ENCODE measurements at places on chromosomes 1 and 21.

- DNase-seq, result no peak
Measured at GRCh38 chr21:43910460-43910859, 45.4 kb downstream of the AGPAT3 start.

GRCh38 chr1:198258491-198258890 is 101.7 kb downstream of the NEK7 start:
- DNase-seq, result no peak

- DNase-seq, result no peak
Measured at GRCh38 chr21:35338281-35338680, 289.2 kb upstream of the RUNX1 start.

DNA sequence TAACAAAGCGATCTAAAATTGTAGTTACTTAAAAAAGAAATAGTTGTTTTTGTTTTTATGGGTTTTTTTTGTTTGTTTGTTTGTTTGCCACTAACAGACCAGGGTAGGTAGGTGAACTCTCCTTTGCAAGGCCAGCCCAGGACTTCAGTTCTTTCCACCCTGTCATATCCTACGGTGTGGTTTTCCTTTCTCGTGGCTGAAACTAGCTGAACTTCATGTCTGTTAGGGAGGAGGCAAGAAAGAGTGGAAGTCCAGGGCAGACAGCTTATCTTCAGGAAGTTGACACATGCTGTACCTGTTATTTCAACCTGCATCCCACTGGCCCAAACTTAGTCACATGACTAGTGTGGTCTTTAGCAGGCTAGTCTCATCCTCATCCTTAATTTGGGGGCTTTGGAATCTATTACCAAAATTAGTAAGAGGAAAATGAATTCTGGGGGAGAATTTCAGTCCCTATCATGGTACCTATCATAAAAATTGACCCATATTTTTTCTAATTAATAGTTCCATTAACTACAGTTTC is 62.9 kb upstream of the LRRC7 start:
- DNase-seq, result no peak

DNA sequence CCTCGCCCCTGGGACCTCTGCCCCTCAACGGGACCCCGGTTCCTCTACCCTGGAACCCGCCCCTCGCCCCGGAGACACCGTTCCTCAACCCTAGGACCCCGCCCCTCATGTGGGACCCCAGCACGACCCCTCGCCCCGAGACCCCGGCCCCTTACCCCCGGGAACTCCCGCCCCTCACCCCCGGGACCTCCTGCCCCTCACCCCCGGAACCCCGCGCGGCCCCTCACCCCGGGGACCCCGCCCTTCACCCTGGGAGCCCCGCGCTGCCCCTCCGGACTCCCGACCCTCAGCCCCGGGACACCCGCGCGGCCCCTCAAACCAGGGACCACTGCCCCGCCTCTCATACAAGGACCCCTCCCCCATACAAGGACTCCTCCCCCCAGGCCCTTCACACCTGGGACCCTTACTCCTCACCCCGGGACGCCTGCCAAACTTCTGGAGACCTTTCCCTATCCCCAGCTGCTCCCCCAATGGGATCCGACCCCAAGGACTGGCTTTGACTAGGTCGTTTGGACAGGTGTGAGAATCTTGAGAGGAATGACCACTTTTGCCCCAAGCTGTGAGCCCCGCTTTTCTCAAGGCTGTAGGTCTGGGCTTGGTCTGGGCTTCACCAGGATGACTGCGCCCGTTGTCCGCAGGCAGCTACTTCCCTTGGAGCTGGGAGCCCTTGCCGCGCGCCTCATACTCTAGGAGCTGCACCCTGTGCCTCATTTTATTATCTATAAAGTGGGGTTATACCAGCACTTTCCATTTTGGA is 843 bp downstream of the DIP2A start:
- no peak for DNase-seq

DNA sequence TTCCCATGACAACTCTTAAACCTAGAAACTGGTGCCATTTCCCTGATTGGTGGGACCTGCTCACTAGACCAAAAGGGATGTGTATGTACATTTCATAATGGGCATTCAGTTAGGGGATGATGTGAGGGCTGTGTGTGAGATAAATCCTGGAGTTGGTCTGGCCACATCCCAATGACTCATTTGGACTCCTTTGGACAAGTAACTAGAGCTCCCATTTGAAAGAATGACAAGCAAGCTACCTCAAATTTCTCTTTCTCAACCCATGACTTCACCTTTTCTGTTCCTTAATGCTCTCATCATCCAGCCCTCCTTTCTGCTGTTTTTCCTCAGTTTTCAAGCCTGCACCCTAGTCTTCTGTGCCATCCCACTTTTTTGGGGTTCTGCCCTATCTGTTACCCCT is 27.9 kb downstream of the EBNA1BP2 start:
- no peak for DNase-seq

GRCh38 chr1:229229721-229230139 is 41.2 kb upstream of the RAB4A start:
- DNase-seq, result no peak

DNA sequence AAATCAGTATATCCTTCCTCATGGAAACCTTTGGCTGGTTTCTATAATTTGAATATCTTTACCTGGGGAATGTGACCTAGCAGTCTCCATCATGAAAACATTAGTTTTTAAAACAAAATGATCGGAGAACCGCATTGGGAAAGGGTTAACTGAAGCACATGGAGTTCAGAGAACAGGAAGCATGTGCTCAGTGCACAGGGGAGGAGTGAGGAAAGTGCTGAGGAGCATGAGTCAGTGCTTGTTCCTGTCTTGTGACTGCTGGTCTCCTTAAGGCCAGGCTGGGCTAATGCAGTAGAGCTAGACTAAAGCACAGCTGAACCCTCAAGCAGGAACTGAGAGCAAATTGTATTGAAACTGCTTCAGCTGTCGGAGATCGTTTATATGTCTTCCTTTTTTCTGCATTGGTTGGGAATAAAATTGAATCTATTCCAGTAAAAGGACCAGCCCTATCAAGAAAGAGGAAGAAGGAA is 5.8 kb downstream of the IFI16 start:
- DNase-seq, result peak; percentile 50

DNA sequence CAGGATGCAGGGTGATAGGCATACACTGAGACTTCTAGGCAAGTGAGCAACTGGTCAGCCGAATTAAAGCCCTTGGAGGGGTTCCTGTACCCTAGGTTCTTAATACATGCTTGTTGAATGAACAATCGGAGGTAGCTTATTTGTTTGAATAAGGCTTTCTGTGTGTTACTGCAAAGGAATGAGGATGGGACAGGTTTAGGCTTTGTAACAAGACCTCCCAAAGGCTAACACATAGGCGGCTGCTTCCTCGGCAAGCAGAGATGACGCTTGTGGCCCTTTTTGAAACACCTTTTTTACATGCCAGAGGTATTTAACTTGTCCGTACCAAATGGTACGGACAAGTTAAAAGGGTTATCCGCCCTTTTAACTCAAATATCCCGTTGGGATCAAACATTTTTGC is 511.6 kb downstream of the KIF26B start:
- no peak for DNase-seq

- DNase-seq, result no peak
Measured at GRCh38 chr1:24125456-24125855, 13.5 kb upstream of the MYOM3 start.

- DNase-seq, result no peak
Measured at GRCh38 chr1:63847308-63847910, 73.6 kb downstream of the ROR1 start.

GRCh38 chr1:34366875-34367624 is 190.3 kb downstream of the C1orf94 start:
- no peak for DNase-seq

DNA sequence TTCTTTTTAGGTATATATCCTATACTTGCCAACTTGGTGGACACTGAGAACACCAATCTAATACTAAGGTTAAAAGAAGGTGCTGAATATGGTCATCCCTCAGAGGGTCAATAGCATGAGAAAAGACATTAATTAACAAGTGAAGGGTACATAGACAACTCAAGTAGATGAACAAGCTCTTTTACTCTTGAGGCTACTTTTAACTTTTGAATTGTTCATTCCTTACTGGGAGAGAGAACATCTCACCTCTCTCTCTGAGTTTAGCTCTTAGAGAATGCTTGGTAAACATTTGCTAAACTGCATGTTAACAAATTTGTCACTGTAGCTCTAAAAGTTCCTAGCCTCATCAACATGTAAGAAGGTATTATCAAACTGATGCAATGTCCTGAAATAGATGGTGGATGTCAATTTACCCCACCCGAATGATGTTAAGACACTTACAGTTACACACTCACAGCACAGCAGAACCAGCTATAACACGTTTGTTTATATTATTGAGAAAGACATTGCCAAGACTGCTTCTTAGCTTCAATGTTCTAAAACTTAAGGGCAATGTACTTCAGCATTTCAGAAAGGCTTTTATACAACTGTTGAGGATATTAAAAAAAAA is 35.9 kb downstream of the HEATR1 start:
- no peak for DNase-seq

DNA sequence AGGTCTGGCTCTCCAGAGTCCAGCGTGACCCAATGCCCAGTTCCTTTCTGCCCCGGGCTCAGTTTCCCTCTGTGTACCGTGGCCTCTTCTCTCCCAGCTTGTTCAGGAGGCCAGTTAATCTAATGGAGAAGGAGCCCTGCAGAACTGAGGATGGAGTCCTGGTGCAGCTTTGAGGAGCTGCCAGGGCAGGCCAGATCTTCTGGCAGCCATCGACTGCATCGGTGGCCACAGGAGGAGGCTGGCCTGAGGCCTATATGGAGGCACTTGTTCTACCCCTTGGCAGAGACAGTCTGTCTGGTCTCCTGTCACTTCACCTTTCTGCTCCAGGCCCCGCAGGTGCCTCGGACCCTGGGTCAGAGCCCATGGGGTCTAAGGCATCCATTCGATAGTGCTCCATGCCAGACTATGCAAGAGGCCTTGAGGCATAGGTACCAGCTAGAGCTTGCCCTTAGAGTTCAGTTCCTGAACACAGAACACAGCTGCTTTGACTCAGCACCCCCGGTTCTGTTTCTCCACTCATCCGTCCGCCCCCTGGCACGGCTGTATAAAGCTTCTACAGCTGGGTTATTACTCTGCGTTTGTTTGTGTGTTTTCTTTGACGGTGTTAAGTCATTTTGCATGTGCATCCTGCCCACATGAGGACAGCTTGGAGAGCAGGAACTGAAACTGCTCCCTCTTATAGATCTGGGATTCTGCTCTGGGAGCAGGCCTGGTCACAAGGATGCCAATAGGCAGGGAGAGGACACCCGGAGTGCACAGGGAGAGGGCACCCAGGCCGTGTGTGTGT is 18.5 kb upstream of the LRRN2 start:
- no peak for DNase-seq

- no peak for DNase-seq
Measured at GRCh38 chr21:45021428-45022347, 52.7 kb upstream of the ADARB1 start.

DNA sequence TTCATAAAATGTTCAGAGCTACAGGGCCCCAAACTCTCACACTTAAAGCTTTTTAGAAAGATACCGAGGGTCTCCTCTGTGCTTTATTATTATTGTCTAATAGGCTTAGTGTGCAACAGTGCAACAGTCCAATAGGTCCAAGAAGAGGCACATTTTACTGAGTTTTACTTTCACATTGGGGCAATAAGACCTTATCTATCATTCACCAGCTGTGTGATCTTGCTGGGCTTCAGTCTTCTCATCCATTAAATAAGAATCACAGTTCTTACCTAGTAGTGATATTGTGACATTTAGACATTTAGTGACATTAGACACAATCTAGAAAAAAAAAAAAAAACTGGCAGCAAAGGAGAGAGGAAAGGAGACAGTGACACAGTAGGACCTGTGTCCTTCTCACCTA is 175.8 kb upstream of the NFIA start:
- no peak for DNase-seq

GRCh38 chr1:111882559-111882958 is 106.9 kb downstream of the KCND3 start:
- DNase-seq, result no peak

DNA sequence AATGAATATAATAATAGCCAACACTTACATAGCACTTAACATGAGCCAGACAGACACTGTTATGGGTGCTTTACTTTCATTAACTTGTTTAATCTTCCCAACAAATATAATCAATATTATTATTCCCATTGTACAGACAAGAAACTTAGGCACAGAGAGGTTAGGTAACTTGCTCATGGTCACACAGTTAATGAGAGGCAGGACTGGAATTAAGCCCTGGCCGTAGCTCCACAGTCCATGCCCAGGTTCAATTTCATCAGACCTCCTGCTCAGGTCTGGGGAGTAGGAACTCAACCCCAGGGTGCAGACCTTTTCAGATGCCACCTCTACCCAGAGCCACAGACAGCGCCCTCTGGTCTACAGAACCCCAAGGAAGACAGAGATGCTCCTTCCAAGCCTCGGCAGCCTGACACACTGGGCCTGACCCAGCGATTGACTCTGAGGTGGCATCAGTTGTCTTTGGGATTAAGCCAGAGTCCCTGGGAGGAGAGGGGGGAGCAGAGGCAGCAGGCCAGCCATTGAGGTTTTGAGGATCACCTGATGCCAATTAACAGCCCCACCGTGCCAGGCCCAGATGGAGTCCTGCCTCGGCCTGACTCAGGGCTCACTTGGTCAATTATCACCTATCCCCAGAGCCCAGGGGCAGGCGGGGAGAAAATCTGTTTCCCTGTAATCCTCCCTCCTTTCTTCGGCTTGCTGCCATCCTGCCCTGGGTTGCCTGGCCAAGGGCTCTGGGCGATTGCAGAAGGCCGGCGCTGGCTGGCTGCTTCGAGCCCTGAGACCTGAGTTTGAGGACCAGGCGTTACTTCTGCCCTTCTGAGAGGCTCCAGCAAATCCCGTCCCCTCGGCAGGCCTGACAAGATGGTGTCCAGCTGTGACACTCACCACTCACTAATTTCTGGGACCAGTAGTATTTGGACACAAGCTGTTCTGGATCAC is 116.7 kb downstream of the LACTBL1 start:
- no peak for DNase-seq

DNA sequence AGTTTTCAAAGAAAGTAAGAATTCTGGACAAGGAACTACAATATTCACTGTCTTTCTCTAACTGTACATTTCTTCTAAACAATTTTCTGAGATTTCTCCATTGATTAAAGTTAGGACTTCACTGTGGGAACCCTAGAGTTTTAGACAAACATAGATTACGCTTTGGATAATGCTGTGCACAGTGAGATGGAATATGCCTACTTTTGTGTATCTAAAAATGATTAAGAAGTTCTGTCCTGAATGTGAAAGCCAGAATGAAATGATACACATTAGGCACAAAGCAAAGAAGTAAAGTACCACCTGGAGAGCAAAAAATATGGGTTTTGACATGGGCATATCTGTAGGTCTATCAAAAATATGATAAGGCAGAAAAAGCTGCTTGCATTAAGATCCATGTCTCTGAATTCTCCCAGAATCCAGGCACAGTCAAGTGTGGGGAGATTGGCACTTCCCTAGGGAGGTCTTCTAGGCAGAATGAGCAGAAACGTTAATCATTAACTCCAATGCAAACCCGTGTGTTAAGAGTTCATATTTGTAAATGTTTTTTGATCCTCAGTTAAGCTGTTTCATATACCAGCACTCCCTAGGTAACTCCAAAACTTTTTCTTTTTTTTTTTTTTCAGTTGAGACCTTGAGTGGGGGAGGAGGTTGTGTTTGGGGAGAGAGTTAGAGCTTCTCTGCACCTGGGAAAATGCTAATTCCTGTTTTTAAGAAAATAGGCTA is 467.1 kb downstream of the LMO4 start:
- no peak for DNase-seq

Measured in stimulated activated CD8-positive, alpha-beta memory T cell treated with anti-CD3 and anti-CD28 coated beads, Interleukin-4, amount 100 ng/mL, for 1 hour (primary cell).